ENCODE measurements at places on chromosomes 3 and 15. TPM values are rescaled to one million over a fixed set of nuclear protein-coding genes. Genes with fewer than 3 reads are reported as not detected.

Gene TTLL13
- 0.61 TPM for total RNA-seq

Gene CILP
- 0.04 TPM for total RNA-seq

Gene SLC28A1
- total RNA-seq = not detected

Gene ZPLD1
- total RNA-seq = 0.08 TPM

Gene METTL6
- 27.6 TPM for total RNA-seq
